Prostate gland (tissue), 2 donors: ENCODE measurements at places on chromosomes 7 and 10. TPM values are rescaled to one million over a fixed set of nuclear protein-coding genes. Genes with fewer than 3 reads are reported as not detected.

- DNase-seq, result no peak
These were observed 129.7 kb upstream of the SEC61G start for GRCh38 chr7:54888734-54889082.

MMRN2 gene
- 24.6 TPM for total RNA-seq

GIMAP4 gene
- total RNA-seq, result 6.9 TPM

PPP1R3C gene
- 10.6 TPM for total RNA-seq

DNA sequence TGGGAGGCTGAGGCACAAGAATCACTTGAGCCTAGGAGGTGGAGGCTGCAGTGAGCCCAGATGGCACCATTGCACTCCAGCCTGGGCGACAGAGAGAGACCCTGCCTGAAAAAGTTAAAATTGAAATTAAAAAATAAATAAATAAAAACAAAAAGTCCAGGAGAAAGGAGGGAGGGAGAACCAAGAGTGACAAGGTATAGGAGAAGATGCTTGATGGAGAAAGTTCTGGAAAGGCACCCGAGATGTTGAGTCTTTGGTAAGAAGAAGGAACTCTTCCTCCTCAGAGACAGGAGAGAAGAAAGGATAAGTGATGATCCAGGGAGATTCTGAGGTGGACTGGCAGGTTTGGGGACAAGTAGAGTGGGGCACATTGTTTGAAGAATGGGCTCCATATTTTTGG lies 17.4 kb upstream of the LBX1 start:
- DNase-seq, result no peak

SUFU gene
- 20.4 TPM for total RNA-seq

ZNF277 gene
- total RNA-seq, result 33.1 TPM

DNA sequence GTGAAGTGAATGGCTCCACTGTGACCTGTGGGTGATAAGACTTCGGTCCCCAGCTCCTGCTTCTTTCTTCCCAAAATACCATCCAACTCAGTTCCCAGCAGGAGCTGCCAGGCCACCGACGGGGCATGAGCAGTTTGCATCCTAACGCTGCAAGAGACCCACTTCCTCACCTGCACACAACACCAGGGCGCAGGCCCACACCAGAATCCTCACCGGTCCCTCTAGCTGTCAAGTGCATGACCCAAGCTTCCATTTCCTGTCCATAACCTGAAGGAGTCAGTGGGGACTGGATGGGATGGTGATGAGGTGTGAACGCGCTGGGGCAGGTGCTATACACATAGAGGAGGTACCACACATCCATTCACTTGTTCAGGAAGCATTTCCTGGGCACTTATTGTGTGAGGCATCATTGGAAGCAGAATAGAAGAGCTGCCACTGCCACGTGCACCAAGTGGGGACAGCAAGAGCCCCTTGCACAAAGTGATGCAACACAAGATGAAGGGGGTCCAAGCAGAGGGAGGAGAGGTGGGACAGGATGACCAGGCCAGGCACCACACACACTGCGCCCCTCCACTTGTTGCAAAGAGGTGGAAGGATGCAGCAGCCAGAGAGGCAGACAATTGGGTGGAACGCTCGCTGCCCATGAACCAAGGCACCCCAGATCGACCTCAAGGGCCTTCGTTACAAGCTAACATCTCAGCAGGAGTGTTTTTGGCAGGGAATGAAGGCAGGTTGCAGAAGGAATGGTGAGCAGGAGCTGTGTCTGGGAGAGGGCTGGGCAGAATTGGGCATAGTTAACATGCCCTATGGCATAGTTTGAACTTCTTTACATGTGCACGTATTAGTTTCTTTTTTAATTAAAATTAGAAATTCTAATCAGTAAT lies 605.8 kb upstream of the MGMT start:
- DNase-seq, result no peak

- DNase-seq, result no peak
These were observed 20.8 kb upstream of the GHITM start for GRCh38 chr10:84118395-84119006.

CALHM2 gene
- 11.7 TPM for total RNA-seq

MORN4 gene
- total RNA-seq, result 5.5 TPM

MYH16 gene
- total RNA-seq, result 0.97 TPM

ATG9B gene
- total RNA-seq, result 7.1 TPM

GRCh38 chr7:101729241-101729883 lies 88.1 kb upstream of the CUX1 start:
- DNase-seq, result no peak

UPK3BL2 gene
- total RNA-seq, result 9.9 TPM

CALHM3 gene
- total RNA-seq, result not detected
